ENCODE measurements at places on chromosomes 3 and 15. TPM values are rescaled to one million over a fixed set of nuclear protein-coding genes. Genes with fewer than 3 reads are reported as not detected.

The GCHFR gene
- 32.4 TPM for total RNA-seq

The CACNA2D3 gene
- total RNA-seq = not detected

The C3orf70 gene
- 4.3 TPM for total RNA-seq

The GFM1 gene
- 28.2 TPM for total RNA-seq

The GOLGA6L4 gene
- under 0.01 TPM for total RNA-seq

The DLG1 gene
- 24.8 TPM for total RNA-seq

The ARPIN gene
- 14.0 TPM for total RNA-seq

The TIMP4 gene
- 13.1 TPM for total RNA-seq

The CCDC39 gene
- total RNA-seq = 0.23 TPM

The TRPM1 gene
- total RNA-seq = not detected

The KNL1 gene
- 1.5 TPM for total RNA-seq

The TGM4 gene
- 0.17 TPM for total RNA-seq

The GPR62 gene
- total RNA-seq = not detected

The LYSMD4 gene
- 3.1 TPM for total RNA-seq

The KIF23 gene
- 3.5 TPM for total RNA-seq

The TCF12 gene
- 46.6 TPM for total RNA-seq

The GOLGA8S gene
- total RNA-seq = not detected

The PROS1 gene
- total RNA-seq = 157 TPM

The APEH gene
- total RNA-seq = 67.1 TPM

The ZNF197 gene
- 12.7 TPM for total RNA-seq

The ADGRG7 gene
- total RNA-seq = not detected

The WDR53 gene
- 9.5 TPM for total RNA-seq

The EIF4E3 gene
- total RNA-seq = 2.2 TPM

The EPHA3 gene
- 1.9 TPM for total RNA-seq

The ARGFX gene
- not detected for total RNA-seq

The FOXB1 gene
- not detected for total RNA-seq

The EIF2B5 gene
- 9.3 TPM for total RNA-seq

The CYP1A2 gene
- not detected for total RNA-seq

The RBPMS2 gene
- 0.94 TPM for total RNA-seq

The ABHD2 gene
- 19.1 TPM for total RNA-seq

The PLA2G4E gene
- total RNA-seq = not detected

The ARRDC4 gene
- total RNA-seq = 30.5 TPM

The GP5 gene
- total RNA-seq = under 0.01 TPM

The SEMA6D gene
- total RNA-seq = 4.8 TPM

The BOC gene
- 49.4 TPM for total RNA-seq

The TMEM62 gene
- 2.0 TPM for total RNA-seq

The CISH gene
- total RNA-seq = 3.1 TPM

The SEMA5B gene
- total RNA-seq = 0.23 TPM

The HES1 gene
- total RNA-seq = 4.3 TPM

The WDR72 gene
- total RNA-seq = not detected

All from pericardium fibroblast (primary cell).